ENCODE measurements at places on chromosomes 6 and 20.

DNA sequence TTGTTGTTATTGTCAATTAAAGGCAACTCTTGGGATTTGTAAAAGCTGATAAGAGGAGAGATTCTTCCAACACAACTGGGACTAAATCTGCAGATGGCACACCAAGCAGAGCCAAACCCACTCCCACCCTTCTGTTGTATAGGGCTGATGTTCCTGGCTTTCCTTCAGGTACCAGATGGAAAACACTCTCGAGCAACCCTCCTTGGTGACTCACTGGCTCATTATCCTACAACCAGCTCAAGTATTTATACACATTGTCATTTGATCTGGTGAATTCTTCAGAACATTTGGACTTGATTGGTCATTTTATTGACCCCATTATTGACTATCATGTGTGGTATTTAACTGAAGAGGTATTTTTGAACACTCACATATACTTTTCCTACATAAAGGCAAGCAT, 190.3 kb upstream of the PCSK2 start:
- DNase-seq, result no peak

DNA sequence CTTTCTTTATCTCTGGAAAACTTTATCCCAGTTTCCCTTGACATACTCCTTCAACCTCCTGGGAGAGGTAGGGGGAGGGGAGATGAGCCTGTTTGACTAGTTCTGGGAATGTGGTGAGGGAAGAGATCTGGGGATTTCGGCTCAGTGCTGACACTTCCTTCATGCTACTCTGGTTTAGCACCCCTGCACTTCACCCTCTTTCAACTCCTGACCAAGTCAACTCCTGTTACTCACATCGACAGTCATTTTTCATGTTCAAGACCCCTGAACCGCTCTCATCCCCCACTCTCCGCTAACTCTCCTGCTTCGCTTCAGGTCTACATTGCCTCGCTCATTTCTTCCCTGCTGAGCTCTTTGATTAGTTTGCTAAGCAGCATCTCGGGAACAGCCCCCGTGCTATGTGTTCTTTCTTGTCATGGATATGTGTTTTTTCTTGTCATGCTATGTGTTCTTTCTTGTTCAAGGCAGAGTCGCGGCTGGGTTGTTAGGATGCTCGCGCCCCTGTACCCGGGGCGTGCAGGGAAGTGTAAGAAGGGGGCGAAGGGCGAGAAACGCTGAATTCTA, 16.6 kb upstream of the TRIM27 start:
- DNase-seq, result no peak

DNA sequence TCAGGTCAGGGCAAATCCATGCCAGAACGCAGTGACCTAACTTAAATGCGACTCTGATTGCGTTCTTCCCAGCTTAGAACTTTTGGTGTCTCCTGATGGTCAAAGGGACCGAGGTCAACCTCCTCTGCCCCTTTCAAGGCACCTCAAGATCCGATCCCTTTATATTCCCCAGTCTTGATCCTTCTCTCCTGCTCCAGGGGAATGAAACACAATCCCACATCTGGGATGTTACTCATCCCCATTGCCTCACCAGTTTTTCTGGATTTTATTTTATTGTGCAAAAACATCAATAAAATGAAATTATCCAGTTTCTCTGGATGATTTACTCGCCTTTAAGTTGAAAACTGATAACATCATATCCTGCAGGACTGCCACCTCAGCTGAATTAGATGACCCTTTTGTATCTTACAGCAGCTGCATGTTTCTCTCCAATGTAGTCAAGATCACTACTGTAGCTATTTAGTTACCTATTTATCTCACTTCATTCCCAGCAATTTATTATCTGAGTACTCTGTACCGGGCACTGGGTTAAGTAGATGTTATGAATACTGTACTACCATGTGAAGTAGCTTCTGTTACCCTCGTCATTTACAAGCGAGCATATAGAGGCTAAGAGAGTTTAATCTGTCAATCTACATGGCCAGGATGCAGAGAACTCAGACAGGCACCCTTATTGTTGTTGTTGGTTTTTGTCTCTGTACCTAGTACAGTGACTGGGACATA, 44.0 kb downstream of the IRAK1BP1 start:
- no peak for DNase-seq

- no peak for DNase-seq
Observed at GRCh38 chr6:37141281-37142049, 28.5 kb upstream of the PIM1 start.

- no peak for DNase-seq
Observed at GRCh38 chr6:49523901-49524300, 24.2 kb downstream of the GLYATL3 start.

- no peak for DNase-seq
Observed at GRCh38 chr6:37006793-37007339, 1.4 kb downstream of the FGD2 start.

DNA sequence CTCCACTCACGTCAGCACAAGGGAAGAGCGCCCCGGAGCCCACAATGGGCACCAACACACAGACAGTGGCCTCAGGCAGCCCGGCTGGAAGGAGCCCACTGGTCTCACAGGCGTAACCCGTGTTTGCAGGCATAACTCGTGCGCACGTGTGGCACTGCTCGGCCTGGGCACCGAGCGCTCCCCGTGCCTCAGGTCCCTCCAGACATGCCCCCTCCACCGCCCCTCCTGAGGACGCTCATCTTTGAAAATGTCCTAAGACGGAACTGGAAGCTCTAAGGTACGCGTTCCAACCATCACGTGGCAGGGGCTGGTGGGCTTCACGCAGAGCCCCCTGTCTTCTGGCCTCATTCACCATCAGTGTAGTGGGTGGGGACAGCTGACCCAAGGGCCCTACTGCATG, 44.6 kb downstream of the SSR1 start:
- no peak for DNase-seq

DNA sequence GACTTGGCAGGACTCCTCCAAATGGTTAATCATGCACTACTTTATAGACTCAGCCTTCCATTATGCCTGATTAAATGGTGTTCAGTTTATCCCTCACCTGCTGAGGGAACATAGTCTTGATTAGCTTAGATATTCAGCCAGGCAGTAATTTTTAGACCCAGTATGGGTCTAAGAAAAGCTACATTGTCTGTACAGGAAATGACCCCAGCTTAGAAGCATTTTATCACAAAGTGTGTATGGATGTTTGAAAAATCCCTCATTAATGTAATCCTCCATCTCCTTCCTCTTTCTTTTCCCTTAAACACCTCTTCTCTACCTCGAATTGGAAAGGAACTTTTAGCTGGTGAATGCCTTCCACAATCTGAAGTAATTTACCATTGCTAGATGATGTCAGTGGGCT, 252.2 kb upstream of the BMP2 start:
- DNase-seq, result no peak

Data from NCI-H187 (cell line).